Activated CD4-positive, alpha-beta T cell treated with anti-CD3 and anti-CD28 coated beads for 24 hours (primary cell): ENCODE measurements at places on chromosomes 4 and X.

GRCh38 chrX:2708021-2708420, 16.9 kb downstream of the CD99 start:
- no peak for DNase-seq

DNA sequence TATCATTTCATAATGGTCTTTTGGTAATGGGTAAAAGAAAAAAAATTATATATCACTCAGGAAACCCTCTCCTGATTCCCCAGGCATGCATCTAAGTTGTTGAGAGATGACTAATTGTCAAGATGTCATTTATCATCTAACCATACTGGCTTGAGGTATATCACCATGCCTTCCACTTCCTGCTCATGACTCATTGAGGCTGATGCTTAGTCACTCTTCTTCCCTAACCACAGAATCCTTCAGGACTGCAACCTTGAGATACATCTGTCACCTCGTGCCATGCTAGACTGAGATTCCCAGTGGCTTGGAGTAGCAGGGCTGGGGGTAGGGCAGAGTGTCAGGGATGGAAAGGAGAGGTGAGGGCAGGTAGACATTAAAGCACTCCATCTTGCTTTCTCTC, 782.5 kb upstream of the INTU start:
- no peak for DNase-seq

DNA sequence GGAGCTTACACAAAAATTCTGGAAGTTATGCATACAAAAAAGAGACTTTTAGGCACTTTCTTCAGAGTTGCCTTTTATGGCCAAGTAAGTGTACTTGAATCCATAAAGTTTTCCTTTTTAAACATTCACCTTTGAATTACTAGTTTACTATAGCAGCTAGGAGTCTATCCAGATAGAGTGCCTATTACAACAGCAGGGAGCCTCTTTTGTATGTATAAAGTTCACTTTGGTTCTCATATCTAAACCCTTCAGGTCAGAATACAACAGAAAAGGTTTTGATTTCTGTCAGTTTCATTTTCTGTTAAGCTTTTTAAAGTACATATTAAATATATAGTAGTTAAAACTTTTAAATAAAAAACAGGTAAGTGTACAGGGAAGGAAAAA, 51.4 kb upstream of the IL13RA1 start:
- no peak for DNase-seq

DNA sequence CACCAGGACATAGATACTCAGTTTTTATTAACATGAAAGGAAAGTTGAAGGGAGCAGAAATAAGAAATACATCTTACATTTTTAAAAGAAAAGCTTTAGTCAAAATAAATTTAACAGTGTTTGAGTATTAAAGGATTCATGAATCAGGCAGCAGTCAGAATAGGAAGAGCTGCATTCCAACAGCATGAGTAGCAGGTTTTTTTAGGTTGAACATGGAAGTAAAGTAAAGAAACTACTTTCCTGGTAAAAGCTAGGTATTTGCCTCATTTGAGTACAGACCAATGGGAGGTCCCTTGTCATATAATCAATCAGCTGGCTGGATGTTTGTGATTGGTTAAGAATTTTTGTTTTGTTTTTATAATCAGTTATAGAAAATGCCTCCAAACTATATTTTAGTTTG, 645.9 kb upstream of the INTU start:
- DNase-seq = no peak
